ENCODE measurements at places on chromosomes 5 and 9. TPM values are rescaled to one million over a fixed set of nuclear protein-coding genes. Genes with fewer than 3 reads are reported as not detected.

The DRD1 gene
- polyA plus RNA-seq = 10.2 TPM

The TNC gene
- 2.9 TPM for polyA plus RNA-seq

The PCDH12 gene
- 0.03 TPM for polyA plus RNA-seq

The SOX30 gene
- polyA plus RNA-seq = 0.95 TPM

The NDUFA8 gene
- 377 TPM for polyA plus RNA-seq

The KIF4B gene
- 0.85 TPM for polyA plus RNA-seq

The STPG3 gene
- not detected for polyA plus RNA-seq

The ISL1 gene
- not detected for polyA plus RNA-seq

The PCDHGC4 gene
- polyA plus RNA-seq = 0.22 TPM

The BTNL8 gene
- polyA plus RNA-seq = not detected

The SLC36A3 gene
- not detected for polyA plus RNA-seq

The C5orf63 gene
- polyA plus RNA-seq = 28.9 TPM

The SLC23A1 gene
- not detected for polyA plus RNA-seq

The LRRC19 gene
- not detected for polyA plus RNA-seq

The CLIC3 gene
- not detected for polyA plus RNA-seq

The NREP gene
- polyA plus RNA-seq = 53.8 TPM

The DDX4 gene
- polyA plus RNA-seq = not detected

The SHC3 gene
- 0.06 TPM for polyA plus RNA-seq

The ZFP37 gene
- polyA plus RNA-seq = 6.1 TPM

The CATSPER3 gene
- polyA plus RNA-seq = not detected

The NMRK1 gene
- 24.6 TPM for polyA plus RNA-seq

The HINT2 gene
- polyA plus RNA-seq = 34.4 TPM

The TUSC1 gene
- 3.9 TPM for polyA plus RNA-seq

The SEC24A gene
- 6.6 TPM for polyA plus RNA-seq

The MAPK9 gene
- polyA plus RNA-seq = 55.8 TPM

The PCDHGC5 gene
- 0.34 TPM for polyA plus RNA-seq

The PCDHGB7 gene
- polyA plus RNA-seq = not detected

The LVRN gene
- not detected for polyA plus RNA-seq

The ASPN gene
- polyA plus RNA-seq = 0.70 TPM

The TMEM174 gene
- not detected for polyA plus RNA-seq

The SEMA4D gene
- polyA plus RNA-seq = 7.2 TPM

The NR5A1 gene
- not detected for polyA plus RNA-seq

The GALT gene
- polyA plus RNA-seq = 40.7 TPM

The BAAT gene
- polyA plus RNA-seq = 0.71 TPM

The SLC34A1 gene
- polyA plus RNA-seq = not detected

The PCDHA13 gene
- polyA plus RNA-seq = 31.9 TPM

The PTGES gene
- not detected for polyA plus RNA-seq

The CARD6 gene
- not detected for polyA plus RNA-seq

The FAM169A gene
- 15.5 TPM for polyA plus RNA-seq

The CRAT gene
- polyA plus RNA-seq = 2.7 TPM
